ENCODE measurements at places on chromosomes 16 and 17. TPM values are rescaled to one million over a fixed set of nuclear protein-coding genes. Genes with fewer than 3 reads are reported as not detected.

APOH gene
- total RNA-seq = not detected

CCR7 gene
- total RNA-seq = not detected

DNA sequence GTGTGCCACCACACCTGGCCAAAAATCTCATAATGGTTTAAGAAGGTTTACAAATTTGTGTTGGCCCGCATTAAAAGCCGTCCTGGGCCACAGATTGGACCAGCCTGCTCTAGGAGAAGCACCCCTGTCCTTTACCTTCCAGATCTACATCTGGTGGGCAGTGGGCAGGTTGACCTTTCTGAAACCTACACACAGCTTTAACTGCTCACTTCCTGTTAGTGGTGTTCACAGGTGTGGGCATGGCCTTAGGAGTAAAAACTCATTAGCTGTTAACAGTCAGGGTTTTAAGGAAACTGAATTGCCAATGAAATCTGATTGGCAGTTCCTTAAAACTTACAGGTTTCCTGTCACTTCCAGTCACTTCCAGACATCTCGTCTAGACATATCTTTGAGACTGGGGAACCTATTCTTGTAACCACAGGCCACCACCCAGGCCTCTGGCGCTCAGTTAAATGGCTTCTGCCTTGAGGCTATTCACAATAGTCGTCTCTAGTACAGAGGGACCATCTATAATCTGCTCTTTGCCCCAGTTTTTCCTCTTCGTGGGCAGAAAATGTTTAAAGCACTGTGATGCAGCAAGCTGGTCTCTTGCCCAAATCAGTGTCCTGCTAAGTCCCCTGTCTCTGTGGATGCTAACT lies 29.3 kb downstream of the GNGT2 start:
- DNase-seq = no peak

GRCh38 chr16:23597003-23597756 lies 1.1 kb upstream of the NDUFAB1 start:
- peak; percentile 89 for DNase-seq

- no peak for DNase-seq
Measured at GRCh38 chr17:60089096-60089806, 10.5 kb upstream of the HEATR6 start.

- no peak for DNase-seq
Measured at GRCh38 chr17:63407741-63408330, 38.3 kb downstream of the CYB561 start.

DNA sequence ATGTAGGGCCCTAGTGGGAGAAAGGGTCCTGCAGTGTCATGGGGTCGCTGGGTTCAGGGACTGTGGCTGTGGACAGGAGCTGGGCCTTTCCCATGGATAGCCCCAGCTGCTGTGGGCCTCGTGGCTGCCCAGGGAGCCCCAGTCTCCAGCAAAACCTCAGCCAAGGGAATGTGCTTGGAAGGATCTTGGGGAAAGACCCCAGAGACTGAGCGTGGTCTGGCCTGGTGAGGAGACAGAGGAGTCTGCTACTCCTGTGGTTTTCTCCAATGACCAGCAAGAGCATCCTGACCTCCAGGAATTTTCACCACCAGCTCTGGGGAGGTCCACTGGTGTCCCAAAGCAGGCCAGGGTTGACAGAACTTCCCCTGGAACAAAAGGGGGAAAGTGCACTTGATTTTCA lies 42.3 kb downstream of the RNF112 start:
- DNase-seq = no peak

- no peak for DNase-seq
Measured at GRCh38 chr17:65774787-65775186, 213.3 kb upstream of the AXIN2 start.

DNA sequence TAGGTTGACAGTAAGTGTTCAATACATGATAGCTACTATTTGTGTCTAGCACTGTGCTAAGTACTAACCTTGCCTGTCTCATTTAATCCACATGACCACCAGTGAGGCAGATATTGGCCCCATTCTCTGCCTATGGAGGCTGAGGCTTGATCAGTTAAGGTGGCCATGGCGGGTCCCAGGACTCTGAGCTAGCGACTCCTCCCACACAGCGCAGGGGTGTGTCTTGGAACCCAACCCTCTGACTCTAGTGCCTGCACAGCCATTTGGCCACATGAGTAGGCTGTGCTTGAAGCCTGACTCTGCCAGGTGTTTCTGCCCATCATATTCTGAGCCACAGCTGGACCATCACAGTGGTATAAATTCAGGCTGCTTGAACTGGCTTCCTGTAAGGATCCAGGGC lies 6.4 kb downstream of the NHERF1 start:
- no peak for DNase-seq

GRCh38 chr17:43814714-43815113 lies 18.2 kb downstream of the MPP3 start:
- DNase-seq = no peak

DNA sequence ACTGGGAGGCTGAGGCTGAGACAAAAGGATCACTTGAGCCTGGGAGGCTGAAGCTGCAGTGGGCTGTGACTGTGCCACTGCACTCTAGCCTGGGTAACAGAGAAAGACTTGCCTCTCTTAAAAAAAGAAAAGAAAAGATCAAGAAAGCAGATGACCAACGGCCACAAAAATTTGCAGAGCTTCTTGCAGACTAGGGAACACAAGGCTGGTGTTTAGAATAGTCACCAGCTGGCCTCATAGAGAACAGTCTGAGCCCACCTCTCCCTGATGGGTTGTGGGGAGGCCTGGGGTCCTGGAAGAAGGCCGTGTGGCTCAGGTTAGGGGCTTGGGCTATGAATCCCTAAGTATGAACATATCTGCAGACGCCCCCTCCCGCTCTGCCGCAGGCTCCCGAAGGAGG lies 73.7 kb upstream of the MED9 start:
- DNase-seq = no peak

DNA sequence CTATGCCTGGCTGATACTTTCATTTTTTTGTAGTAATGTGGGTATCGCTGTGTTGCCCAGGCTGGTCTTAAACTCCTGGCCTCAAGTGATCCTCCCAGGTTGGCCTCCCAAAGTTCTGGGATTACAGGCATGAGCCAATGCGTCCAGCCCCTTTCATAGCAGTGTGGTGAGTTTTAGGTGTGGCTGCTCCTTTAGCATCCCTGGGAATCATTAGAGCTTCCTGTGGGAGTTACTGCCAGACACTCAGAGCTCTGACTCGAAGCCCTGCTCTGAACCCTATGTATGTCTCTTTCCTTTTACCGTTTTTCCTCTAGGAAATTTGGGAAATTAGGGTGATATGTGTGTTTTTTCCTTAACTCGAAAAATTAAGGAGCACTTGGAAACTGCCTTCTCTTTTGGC lies 44.5 kb downstream of the NDE1 start:
- DNase-seq = no peak

- DNase-seq = peak; percentile 47
Measured at GRCh38 chr17:16820161-16820877, 130.3 kb downstream of the CCDC144A start.

Measured in SK-MEL-5 (cell line).